ENCODE measurements at places on chromosomes 12 and 14.

DNA sequence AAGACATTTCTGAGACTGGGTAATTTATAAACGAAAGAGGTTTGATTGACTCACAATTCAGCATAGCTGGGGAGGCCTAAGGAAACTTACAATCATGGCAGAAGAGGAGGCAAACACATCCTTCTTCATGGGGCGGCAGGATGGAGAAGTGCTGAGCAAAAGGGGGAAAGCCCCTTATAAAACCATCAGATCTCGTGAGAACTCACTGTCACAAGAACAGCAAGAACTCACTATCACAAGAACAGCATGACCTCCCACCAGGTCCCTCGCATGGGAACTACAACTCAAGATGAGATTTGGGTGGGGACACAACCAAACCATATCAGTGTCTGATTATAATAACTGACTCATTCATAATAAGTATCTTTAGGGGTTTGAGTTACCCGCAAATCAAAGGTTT, 6.4 kb downstream of the SLC39A9 start:
- DNase-seq, result no peak

GRCh38 chr14:75860561-75861160, 121.1 kb downstream of the TGFB3 start:
- no peak for DNase-seq

DNA sequence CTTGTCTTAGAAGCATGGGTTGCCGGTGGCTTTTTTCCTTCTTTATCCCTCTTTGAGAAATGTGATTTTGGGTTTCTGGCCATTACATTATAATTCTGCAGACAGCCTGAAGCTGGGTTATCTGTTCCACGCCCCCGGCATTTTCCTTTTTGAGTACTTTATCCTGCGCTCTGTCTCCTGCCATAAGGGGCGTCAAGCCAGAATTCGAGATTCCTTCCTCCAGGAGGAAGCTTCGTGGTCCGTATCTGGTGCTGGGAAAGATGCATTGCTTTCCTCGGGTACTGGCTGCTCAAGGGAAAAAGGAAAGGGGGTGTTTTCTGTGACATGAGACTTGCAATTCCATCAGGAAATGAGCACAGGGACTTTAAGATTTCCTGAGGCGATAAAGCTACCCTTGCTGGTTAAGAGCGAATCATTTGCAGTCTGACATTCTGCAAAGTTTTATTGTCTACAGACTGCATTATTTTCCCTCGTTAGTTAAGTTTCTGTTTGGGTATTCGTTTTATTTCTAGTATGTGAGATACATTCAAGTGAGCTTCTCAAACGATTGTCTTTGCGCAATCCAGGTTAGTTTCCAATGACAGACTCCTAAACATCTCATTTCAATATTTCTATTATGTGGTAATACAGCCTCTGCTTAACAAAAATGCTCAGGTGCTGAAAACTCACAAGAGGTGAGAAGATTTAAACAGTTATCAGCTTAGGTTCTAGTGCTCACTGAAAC, 694 bp downstream of the AKAP5 start:
- peak; percentile 2 for DNase-seq

DNA sequence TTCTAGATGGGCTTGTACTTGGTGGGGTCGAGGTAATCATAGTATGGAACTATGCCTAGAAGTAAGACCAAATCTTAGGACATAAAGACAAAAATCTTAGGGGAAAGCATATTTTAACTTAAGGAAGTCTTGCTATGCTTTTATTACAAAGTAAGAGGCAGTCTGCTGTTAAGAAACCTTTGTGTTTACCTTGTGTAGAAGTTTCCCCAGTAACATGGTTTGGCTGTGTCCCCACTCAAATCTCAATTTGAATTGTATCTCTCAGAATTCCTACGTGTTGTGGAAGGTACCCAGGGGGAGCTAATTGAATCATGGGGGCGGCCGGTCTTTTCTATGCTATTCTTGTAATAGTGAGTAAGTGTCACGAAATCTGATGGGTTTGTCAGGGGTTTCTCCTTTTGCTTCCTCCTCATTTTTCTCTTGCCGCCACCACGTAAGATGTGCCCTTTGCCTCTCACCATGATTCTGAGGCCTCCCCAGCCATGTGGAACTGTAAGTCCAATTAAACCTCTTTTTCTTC, 162.5 kb upstream of the ABCD2 start:
- DNase-seq, result no peak

GRCh38 chr12:115323223-115323905, 639.4 kb upstream of the TBX3 start:
- DNase-seq, result no peak

DNA sequence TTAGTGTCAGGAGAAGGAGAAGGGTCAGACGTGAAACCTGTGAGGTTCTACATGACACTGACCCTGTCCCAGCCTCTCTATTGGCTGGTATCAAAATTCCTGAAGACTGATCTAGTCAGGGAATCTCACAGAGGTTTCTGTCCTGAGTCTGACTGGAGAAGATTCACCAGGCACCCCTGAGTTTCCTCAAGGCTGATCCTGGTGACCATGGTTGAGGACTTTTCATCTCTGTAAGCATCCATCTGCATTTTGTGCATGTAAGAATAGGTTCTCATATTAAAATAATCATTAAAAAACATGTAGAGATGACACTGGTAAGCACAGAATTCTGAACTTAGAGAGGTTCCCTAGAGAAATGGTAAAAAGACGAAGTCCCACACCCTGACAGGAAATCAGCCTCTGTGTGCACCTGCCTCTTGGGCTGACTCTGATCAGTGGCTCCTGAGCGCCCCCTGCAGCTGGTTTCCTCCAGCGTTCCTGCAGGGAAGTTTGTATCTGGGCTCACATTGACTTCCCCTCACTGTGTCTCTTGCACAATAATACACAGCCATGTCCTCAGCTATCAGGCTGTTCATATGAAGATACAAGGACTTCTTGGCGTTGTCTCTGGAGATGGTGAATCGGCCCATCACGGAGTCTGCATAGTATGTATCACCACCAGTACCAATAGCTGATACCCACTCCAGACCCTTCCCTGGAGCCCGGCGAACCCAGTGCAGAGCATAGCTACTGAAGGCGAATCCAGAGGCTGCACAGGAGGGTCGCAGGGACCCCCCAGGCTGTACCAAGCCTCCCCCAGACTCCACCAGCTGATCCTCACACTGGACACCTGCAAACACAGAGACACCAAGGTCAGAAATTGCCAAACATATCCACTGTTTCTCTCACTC, 991.9 kb downstream of the TMEM121 start:
- no peak for DNase-seq

DNA sequence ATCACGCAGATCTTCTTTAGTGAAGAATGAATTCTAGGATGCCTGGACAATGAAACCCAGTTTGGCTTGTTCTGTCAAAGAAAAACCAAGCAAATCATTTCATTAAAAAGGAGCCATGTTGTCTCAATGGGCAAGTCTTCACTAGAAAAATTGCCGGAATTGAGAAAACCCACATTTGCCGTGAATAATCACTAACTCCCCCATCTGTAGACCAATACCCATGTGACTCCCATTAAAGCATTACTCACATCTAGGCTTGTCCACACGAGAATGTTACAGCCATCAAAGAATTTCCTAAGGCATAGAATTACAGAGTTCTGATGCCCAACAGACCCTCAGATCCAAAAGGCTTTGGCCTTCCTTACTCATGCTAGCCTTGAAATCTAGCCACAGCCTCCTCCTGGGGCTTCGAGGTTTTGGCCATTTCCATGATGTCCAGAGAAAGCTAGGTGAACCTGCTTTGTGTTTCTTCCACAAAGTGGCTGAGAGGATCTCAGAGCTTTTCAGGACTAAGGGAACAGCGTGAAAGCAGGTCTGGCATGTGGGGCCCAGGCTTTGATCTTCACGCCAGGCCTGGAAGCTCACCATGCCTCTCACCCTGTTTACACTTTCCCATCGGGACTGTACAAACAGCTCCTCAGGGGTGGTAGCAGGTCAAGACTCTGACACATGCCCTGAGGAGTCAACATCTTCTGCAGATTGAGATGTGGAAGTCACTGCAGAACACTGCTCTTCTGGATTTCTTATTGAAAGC, 12.1 kb downstream of the SLC7A8 start:
- peak; percentile 62 for DNase-seq

DNA sequence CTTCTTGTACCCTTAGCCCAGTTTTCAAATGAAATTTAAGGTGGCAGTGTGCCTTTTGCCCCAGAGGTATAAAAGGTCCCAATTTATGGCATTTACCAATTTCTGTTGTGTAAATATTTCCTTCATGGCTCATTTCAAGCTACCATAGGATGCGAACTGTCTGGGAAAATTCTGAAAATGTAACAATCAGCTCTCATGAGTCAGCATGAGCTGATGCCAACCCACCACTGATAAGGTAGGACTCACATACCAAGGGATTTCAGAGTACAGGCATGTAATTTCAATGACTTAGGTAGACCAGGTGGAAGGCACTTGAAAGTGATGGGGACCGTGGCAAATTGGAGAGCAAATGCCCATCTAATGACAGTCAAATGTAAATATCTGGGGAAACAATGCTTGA, 169.5 kb downstream of the TTC8 start:
- DNase-seq, result no peak

DNA sequence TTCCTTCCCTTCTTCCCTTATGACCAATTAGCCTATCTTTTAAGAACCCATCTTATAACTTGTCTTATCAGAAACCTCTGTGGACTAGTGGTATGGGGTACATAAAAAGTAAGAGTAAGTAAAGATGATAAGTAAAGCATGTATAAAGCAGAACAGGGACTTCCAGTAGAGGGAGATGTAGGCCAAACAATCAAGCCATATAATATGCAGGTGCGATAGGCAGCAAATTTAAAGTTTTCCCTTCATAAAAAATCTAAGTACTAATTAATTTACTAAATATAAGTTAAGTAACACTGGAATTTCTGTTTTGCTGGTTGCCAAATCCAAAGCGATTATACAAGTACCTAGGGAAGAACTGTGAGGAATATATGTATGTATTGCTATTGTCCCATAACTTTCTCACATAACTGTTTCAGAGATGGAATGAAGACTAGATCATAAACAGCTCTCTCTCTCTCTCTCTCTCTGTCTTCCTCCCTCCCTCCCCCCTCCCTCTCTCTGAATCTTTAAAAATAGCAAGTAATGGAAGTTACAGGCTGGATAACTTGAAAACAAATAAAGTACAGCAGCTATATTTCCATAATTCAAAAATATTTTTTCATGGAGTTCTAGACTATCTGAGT, 25.7 kb downstream of the METTL25 start:
- no peak for DNase-seq

DNA sequence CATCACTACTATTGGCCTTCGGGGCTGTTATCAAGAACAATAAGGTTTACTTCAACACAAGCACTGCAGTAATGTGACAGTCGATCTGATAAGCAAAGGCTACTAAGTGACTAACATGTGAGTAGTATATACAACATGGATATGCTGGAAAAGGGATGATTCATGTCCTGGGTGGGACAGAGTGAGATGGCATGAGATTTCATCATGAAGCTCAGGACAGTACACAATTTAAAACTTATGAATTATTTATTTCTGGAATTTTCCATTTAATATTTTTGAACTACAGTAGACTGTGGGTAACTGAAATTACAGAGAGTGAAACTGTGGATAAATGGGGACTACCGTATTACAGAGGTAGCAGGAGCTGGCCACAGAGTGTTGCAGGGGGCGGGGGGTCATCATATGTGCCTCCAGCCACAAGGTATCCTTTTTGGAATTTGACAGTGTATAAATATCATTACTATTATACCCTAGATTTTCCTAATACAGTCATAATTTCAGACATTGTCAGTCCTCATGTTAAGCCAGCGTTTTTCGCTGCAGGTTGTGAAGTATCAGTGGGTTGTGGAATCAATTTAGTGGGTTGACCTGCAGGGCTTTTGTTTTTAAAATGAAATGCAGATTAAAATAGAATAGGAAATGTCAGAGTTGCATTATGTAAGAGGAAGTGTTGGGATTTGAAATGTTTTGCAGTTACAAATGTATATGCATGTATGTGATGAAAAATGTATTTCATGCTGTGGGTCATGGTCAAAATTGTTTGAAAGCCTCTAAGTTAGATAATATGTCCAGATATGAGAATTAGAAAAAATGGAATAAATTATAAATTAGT, 148.0 kb upstream of the NUDT4 start:
- peak; percentile 73 for DNase-seq

GRCh38 chr12:4289998-4290790, 16.6 kb downstream of the CCND2 start:
- no peak for DNase-seq

DNA sequence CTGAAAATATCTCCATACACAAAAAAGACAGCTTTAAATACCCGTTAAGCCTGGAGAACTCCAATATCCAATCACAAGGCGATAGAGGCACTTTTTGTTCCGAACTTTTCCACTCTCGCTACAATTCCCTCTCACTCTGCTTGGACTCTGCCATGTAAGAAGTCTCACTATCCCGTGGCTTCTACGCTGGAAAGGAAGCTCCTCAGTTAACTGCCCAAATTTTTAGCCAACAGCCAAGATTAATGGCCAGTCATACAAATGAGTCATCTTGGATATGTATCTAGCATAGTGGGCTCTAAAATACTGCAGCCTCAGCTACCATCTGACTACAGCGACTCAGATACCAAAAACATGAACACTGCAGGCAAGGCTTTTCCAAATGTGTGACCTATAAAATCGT, 45.5 kb upstream of the RERGL start:
- DNase-seq, result no peak

DNA sequence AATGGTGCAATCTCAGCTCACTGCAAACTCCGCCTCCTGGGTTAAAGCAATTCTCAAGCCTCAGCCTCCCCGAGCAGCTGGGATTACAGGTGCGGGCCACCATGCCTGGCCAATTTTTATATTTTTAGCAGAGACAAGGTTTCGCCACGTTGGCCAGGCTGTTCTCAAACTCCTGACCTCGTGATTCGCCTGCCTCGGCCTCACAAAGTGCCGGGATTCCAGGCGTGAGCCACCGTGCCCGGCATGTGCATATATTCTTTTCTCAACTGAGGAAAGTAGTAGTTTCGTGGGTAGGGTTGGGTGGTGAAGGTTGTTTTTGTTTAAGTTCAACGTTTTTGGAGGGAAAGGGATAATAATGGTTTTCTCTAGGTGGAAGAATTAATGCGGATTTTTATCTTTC, 94.2 kb upstream of the CEP83 start:
- DNase-seq, result no peak

GRCh38 chr14:52313903-52314594, at the start of gene PTGER2:
Gene PTGER2 (plus strand): TSS chr14:52314312. CDS start chr14:52314549, 237 bp downstream.
- DNase-seq, result peak; percentile 63

GRCh38 chr12:78886719-78887407, 22.3 kb downstream of the SYT1 start:
- peak; percentile 75 for DNase-seq

DNA sequence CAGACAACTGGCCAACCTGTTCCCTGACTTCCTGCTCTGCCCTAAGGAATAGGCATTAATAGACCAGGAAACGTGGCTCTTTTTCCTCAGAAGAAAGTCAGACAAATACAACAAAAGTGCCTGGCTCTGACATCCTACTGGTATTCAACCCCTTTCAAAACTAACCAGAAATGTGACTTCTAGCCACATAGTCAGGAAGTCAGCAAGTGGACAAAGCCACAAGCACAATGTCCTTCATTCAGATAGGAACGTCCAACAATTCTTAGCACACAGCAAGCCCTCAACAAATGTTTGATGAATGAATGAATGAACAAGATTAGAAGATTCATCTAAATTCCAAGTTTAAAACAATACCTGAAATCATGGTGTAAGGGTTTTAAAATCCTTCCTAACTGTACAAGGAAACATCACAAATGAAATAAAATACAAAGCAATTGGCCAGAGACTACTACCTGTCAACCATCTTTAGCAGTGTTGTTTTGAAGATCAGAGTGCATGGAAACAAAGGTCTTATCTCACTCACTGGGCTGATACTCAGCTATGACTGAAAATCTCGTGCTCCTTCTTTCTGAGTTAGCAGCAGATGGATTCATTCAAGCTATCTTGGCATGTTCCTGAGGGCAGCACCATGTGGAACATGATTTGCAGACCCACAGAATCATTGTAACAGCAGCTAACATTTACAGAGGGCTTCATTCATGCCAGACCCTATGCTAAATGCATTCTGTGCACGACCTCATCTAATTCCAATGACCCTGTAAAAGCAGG, 16.5 kb downstream of the APPL2 start:
- DNase-seq, result no peak

Measured in AG09309 (cell line).